ENCODE measurements at places on chromosomes 7 and 10. TPM values are rescaled to one million over a fixed set of nuclear protein-coding genes. Genes with fewer than 3 reads are reported as not detected.

DNA sequence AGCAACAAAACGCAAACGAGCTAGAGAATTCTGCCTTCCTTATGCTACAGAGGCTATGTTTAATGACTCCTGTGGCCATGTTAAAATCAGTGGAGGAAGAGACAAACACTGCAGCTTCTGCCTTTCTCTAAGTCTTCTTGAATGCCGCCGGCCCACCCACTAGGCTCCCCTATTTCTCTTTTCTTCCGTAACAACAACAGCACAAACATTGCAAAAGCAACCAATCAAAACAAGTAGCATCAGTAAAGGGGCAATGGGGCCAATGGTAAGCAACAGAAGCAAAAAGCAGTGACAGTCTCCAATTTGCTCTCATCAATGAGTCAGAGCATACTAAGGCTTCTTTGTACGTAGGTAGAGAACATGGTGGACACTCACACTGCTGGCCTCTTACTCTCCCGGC is 26.8 kb downstream of the DNAJC1 start:
- DNase-seq = no peak

DNA sequence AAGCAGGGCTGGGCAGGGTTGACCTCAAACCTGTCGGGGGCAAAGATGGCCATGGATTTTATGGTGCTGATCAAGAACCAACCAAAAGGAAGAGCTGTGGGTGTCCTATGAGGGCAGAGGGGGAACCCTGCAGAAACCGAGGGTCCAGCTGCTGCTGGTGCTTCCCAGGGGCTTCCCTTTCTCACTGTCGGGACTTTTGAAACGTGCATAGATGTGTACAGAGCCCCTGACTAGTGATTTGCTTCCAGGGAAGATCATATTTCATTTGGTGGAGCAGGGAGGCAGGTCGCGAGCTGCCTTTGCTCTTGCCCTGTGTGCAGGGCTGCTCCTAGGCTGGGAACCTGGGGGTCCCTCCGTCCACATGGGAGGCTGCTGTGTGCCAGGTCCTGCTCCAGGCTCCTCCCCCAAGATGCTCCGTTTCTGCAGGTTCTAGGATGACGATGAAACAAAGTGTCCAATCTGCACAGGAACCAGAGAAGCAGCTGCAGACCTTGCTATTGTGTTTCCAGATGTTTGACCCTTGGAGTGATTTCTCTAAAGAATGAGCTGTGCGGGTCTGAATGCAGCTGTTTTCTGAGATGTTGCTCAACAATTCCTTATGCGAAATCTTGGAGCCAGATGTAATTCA is 9.4 kb upstream of the INPP5A start:
- peak; percentile 44 for DNase-seq

- peak; percentile 22 for DNase-seq
Observed at GRCh38 chr10:131183546-131184045, 127.9 kb downstream of the TCERG1L start.

DNA sequence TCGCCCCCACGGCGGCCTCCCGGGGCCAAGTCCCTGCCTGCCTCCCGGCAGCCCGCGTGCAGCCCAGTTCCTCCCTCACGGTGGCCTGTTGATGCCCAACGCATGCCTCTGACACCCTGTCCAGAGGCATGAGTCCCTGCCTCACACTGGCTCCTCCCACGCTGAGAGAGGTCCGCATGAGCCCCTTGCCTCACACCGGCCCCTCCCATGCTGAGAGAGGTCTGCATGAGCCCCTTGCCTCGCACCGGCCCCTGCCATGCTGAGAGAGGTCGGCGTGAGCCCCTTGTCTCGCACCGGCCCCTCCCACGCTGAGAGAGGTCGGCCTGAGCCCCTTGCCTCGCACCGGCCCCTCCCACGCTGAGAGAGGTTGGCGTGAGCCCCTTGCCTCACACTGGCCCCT is 59.9 kb downstream of the CCDC201 start:
- no peak for DNase-seq

DNA sequence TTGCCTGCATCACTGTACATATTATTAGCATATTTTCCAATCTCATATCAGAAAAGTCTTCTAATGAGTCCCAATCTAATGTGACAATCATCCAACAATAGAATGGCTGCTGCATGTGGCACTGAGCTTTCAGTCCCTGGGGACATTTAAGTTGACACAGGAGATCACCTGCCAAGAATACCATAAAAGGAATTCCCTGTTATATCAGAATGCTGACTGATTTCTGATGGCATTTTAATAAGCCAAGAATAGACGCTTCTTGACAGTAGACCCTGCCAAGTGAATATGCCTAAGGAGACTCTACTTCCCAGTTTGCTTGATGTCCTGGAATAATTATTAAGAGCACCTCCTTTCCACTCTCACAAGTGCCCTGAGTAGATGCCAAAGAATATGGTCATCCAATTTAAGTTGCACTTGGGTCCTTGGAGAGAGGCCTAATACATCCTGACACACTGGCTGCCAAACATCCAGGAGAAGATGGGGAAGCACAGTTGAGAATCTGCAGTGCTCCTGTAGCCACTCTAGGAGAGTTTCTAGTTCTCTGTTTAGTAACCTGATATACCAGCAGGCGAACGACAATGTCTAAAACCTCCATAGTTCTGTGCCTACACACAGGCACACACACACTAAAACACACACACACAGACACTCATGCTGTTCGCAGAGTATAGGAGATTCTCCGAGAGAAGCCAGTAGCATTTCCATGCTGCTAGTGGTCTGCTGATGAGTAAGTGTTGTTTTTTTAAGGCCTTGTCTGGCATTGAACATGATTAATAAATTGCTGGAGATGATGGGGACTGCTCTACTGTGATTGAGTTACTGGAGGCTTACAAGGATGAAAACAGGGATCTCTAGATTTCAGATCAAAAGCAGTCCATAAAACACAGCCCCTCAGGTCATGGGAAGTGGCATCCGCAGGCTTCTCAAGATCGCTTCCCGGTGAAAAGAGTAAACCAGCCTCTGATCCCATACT is 369.6 kb downstream of the KCNMA1 start:
- DNase-seq = no peak

- no peak for DNase-seq
Observed at GRCh38 chr10:76382381-76382851, 951.0 kb downstream of the LRMDA start.

GRCh38 chr10:44725404-44725803 is 185.7 kb upstream of the TMEM72 start:
- DNase-seq = no peak

DNA sequence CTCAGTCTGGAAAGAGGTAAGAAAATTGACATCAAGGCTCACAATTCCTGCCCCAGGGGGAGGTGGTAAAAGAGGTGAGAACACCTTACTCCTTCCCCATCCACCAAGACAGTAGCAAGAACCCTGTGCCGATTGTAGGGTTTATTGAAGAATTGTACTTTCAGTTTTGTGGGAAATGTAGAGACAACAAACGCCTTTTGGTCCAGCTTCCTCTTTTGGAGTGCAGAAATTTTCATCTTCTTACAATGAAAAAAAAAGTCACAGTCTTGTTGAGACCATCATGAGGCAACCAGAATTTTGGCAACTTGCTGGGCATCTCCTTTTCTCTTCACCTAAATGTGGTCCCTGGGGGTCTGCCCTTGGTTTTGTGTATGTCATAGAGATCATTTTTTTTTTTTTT is 217.7 kb downstream of the TMEM178B start:
- DNase-seq = no peak

DNA sequence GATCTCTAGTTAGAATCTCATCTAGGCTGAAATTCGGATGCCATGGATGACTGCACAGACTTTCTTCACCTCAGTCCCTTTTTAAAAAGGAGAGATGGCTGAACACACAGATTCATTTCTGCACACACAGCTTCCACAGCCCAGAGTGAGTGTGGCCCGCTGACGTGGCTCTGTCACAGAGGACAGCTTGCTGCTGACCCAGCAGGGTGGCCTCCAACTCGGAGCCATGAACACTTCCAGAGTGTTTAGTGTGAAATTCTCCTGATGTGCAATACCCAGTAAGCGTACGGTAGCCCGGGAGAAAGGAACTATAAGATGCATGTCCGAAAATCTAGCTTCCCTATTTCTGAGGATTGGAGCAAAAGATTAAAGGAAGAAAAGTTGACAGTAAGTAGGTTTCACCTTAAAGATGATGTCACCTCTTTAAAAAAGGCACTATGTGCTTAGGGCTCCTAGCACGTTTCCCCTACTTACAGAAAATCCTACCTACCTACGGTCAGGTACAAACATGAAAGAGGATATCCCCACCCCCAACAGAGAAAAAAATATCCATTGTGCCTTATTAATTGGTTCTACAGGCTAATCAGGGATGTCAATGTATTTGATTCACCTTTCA is 162.2 kb downstream of the RAPGEF5 start:
- DNase-seq = no peak

DNA sequence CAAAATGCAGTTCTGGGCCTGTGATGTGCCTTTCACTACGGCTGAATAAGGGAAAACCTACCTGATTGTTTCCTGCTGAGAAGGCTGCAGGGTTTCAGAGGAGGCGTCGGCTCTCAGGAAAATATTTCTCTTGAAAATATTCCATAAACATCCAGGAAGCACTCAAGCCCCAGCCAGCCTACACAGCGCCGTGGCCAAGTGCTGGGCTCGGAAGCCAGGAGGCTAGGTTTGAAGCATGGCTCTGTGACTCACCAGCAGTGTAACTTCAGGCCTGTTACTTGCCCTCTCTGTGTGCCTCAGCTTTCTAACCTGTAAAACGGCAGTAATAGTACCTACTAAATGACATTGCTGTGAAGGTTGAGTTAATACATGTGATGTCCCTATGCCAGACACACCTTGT is 399.1 kb downstream of the GATA3 start:
- DNase-seq = no peak

- DNase-seq = no peak
Observed at GRCh38 chr7:94348142-94348541, 46.6 kb upstream of the COL1A2 start.

DNA sequence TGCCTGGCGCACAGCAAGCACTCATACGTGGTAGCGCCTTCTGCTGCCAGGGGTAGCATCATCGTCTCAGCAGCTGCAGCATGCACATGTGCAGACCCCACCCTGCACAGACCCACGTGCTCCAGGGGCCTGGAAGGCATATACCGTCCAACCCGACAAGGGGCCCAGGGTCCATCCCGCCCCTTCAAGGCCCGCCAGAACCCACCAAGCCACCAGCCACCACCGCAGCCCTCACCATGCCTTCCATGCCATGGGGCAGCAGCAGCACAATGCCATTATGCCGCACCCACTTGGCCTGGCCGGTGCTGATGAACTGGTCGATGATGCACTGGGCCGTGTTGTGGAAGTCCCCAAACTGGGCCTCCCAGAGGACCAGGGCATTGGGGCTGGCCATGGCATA is 22.7 kb downstream of the OGDHL start:
- peak; percentile 73 for DNase-seq

GRCh38 chr10:103780242-103781149 is 74.9 kb downstream of the SH3PXD2A start:
- DNase-seq = no peak

- DNase-seq = no peak
Observed at GRCh38 chr7:66668677-66669076, 40.0 kb downstream of the KCTD7 start.

GRCh38 chr7:105829681-105830322 is 46.6 kb downstream of the ATXN7L1 start:
- DNase-seq = no peak

TAS2R4 gene
- total RNA-seq = 0.54 TPM

ADCYAP1R1 gene
- 1.4 TPM for total RNA-seq

PFKP gene
- total RNA-seq = 215 TPM

SUMF2 gene
- 32.3 TPM for total RNA-seq

GNAI1 gene
- 11.3 TPM for total RNA-seq

TET1 gene
- total RNA-seq = 1.2 TPM

NPY gene
- not detected for total RNA-seq

DGKI gene
- total RNA-seq = 7.5 TPM

CD36 gene
- 717 TPM for total RNA-seq

CRTAC1 gene
- total RNA-seq = 3.2 TPM

All from cardiac septum (tissue), 1 donor.